AG20443 (cell line): ENCODE measurements at places on chromosomes 2 and 18.

GRCh38 chr2:67930156-67930555 is 132.6 kb downstream of the C1D start:
- no peak for DNase-seq

GRCh38 chr2:234025466-234025865 is 25.0 kb upstream of the SPP2 start:
- peak; percentile 35 for DNase-seq

DNA sequence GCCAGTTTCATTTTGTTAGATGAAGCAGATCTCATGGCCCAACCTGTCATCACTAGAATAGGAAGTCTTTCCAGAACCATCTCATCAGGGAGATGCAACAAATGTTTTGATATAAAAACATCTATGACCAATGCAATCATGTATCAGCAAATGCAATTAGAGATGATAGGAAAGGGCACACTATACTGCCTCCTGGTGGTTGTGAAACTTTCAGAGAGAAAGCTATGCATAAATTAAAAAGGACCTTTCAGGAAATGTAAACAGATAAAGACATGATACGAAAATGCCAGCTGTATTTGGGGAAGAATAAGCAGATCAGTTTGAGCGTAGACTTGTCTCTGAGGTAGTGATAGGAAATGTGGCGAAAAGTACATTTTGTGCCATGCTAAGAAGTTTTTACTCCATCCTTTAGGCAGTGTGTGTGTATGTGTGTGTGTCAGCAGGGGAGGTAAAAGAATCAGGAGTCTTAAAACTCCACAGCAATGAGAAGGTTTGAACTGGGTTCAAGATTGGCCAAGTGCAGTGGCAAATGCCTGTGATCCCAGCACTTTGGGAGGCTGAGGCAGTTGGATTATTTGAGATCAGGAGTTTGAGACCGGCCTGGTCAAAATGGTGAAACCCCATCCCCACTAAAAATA is 479.3 kb downstream of the CPS1 start:
- DNase-seq = peak; percentile 8

GRCh38 chr18:58640891-58641610 is 12.2 kb upstream of the ALPK2 start:
- DNase-seq = no peak

- no peak for DNase-seq
These were observed 71.9 kb downstream of the ALPK2 start for GRCh38 chr18:58557008-58557435.

GRCh38 chr18:25423267-25423666 is 71.3 kb upstream of the ZNF521 start:
- no peak for DNase-seq

GRCh38 chr2:196486146-196486545 is 153.4 kb upstream of the CCDC150 start:
- peak; percentile 38 for DNase-seq

DNA sequence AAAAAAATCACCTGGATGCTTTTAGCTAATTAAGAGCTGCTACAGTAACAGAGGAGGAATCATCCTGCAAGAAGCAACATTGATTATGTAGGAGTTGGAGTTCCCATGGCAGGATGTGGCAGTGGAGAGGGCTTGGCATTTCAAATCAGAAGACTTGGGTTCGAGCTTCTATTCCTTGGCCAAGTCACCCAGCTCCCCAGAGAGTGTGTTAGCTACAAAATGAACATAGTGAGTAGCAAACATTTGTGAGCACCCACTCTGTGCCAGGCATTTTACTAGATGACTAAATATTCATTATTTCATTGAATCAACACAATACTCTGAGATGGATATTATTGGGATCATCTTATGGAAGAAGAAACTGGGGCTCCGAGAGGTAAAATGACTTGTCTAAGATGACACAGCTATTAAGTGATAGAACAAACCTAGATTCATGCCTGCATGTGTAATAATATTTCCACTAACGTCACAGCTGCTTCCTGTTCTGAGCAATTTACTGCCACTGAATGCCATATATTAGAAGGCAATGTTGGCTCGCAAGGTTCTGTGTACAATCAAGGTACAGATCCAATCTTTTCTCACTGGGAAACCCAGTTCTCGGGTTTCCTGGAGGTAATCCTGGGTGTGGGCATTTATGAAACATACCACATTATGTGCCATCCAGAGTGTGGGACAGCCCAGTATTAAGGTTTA is 18.0 kb downstream of the NTSR2 start:
- DNase-seq = no peak

- no peak for DNase-seq
These were observed 303.0 kb downstream of the CYRIA start for GRCh38 chr2:16362611-16363010.

DNA sequence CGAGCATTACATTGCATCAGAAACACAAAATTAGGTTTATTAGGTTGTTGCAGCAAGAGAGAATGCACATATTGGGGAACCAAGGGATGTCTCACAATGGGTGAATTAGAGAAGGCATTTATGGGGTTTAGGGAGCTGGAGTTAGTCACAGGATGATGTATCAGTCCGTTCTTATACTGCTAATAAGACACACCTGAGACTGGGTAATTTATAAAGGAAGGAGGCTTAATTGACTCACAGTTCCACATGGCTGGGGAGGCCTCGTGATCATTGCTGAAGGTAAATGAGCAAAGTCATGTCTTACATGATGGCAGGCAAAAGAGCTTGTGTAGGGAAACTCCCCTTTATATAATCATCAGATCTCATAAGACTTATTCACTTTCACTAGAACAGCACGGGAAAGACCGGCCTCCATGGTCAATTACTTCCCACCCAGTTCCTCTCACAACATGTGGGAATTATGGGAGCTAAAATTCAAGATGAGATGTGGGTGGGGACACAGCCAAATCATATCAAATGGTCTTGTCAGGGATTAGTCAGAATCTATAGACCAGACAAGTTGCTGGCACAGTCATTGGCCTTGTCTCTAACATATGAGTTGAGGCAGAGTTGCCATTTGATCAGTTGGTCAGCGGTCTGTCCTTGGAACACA is 61.9 kb upstream of the RBMS1 start:
- no peak for DNase-seq

DNA sequence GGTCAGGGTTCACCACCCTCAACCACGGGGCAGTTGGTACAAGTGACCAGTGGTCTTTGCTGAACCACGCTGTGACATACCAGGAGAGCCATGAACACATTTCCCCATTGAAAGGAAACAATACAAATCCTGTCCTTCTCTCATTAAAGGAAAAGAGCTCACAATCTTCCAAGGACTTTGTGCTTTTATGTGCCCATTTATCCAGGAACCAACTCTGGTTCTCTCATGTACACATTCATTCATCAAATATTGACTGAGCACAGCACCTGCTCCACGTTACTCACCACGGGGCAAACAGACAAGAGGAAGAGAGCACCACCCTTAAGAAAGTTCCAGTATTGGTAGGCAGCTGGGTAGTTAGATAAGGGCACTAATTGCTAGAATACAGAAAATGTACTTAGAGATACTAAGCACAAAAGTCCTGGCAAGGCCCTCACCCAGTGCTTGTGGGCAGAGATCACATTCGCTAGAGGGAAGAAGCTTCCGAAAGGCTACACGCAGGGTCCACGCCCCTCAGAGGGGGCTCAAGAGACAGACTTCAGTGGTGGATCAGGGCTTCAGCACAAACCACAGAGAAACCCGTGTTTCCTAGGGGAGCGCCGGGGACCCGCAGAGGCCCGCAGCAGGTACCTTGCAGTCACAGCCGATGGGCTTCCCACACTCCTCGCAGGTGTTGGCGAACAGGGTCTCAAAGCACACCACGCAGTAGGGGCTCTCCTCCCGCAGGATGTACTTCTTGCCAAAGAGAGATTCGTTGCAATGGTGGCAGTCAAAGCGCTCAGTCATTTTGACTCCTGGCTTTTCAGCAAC is 12.9 kb downstream of the FHL2 start:
- no peak for DNase-seq

- DNase-seq = peak; percentile 83
These were observed 279.8 kb downstream of the TNS1 start for GRCh38 chr2:217722883-217723472.

GRCh38 chr18:6482198-6482977 is 67.7 kb upstream of the L3MBTL4 start:
- DNase-seq = peak; percentile 87

- peak; percentile 40 for DNase-seq
These were observed 24.6 kb downstream of the INSIG2 start for GRCh38 chr2:118112771-118113334.

DNA sequence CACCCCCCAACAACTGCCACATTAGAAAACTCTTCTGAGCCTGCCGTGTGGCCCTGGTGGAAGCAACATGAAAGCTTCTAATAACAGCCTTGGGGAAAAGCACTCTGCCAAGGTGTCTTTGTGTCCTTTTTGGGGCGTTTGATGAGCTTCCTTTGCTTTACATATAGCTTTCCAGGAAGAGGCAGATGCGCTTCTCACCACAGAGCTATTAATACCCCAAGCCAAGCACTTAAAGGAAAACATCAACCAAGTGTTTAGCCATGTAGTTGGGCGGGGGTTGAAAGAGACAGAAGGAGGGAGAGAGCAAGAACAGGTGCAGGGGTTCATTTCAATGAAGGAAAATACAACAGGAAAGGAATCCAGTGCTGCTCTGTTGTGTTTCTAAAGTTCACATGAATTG is 176.1 kb downstream of the VAPA start:
- DNase-seq = no peak

DNA sequence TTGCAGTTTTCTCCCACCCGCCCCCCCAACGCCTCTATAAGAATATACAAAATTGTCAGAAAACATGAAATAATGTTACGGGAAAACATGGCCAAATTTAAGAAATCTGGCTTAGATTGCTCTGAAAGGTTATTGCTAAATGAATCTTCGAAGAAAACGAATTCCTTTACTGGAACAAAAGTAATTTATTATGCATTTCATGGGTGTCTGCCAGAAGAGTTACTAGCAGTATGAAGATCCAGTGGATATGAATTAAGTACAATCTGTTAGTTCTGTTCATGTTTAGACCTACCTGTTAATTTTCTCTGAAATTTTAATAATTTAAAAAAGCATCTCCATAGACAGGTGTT is 21.9 kb downstream of the GATA6 start:
- DNase-seq = no peak

- DNase-seq = no peak
These were observed 432.7 kb downstream of the IRS1 start for GRCh38 chr2:226366920-226367319.

- peak; percentile 87 for DNase-seq
These were observed 118.8 kb downstream of the MEP1B start for GRCh38 chr18:32308493-32309120.

- peak; percentile 37 for DNase-seq
These were observed 23.8 kb downstream of the ANKAR start for GRCh38 chr2:189698020-189698887.

DNA sequence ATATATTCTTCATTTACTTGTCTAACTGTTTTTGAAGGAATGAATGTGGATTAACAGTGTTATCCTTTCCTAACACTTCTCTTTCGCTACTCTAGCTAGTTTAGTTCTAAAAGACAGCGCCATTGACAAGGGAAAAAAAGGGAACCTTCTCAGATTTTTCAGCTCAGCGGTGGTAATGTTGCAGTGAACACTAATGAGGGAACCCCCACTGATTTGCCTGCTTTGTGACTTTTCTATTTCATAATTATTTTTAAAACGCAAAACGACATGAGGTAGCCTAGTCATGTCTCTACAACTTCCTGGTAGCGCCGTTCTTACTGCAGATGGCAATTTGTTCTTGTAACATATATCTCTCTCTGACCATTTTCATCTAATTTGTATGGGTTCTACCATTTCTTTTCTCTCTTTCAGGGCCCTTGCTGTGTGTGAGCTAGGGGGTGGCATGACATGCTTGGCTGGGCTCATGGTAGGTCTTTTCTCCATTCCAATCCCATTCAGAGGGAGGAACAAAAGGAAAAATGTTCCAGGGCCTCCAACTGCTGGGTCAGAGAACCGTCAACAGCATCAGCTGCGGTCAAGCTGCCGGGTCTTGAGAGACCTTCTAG is 235.5 kb upstream of the SIX3 start:
- DNase-seq = no peak

- DNase-seq = no peak
These were observed 268.2 kb downstream of the RPIA start for GRCh38 chr2:88959480-88960204.

GRCh38 chr2:96839293-96839874 is 4.4 kb downstream of the ANKRD23 start:
- DNase-seq = no peak

DNA sequence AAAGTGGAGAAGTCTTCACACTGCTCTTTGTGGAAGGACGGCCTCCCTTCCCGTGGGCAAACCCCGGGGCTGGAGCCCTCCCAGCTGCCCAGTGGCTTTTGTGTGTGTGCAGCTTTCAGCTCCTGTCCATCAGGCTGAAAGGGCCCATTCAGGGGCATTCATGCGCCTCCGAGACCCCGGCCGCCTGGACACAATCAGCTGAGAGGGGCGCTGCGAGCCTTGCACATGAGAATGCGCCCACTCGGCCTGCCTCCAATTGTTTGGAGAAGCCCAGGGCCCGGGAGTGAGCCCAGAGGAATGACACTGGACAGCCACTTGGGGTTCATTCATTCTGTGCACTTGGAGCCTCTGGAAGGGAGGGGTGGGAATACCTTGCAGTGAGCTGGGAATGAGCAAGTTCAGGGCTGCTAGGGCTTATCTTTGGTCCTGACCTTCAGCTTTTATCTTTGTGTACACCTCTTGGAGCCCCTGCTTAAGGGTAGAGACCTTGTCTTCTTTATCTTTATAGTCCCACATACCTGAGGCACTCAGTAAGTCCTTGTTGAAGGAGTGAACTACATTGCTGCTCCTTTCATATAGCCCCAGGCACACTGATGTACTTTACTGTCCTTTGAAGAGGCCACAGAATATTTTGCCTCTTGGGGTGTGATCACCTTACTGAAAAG is 56.5 kb downstream of the TCF7L1 start:
- no peak for DNase-seq

- no peak for DNase-seq
These were observed 128.0 kb upstream of the SETBP1 start for GRCh38 chr18:44552706-44553105.

DNA sequence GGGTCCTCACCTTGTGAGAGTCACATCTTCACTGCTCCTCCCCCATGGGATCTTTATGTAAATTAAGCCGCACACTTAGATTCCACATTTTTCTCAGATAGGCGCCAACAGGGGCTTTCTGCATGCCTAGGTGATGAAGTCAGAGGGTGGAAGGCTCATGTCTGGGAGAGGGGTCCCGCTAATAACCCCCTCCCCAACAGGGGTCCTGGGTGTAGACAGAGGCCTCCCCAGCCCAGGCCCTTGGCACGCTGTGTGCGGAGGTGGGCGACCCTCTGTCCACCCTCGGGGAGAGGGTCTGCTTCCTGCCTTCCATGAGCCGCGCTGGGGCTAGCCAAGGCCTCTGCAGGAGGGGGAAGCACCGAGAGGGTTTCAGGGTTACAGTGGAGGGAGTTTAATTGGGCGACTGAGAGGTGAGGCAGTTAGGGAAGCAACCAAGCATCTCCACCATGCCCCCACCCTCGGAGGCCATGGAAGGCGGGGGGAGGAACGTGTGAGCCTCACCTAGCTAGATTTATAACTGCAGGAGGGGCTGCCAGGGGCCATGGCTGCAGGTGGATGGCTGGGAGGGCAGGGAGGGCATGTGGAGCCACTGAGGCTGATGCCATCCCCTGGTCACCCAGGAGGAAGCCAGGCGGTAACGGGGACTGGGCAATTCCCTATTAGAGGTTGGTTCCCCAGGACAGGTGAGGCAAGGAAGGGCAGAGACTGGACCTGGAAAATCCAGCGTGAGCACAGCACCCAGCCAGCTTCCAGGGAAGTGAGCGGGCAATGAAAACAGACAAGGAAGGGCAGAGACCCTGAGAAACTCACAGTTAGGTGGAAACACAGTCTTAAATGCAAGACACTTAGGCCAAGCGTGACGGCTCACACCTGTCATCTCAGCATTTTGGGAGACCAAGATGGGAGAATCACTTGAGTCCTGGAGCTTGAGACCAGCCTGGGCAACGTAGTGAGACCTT is 7.7 kb upstream of the PXDN start:
- no peak for DNase-seq

- DNase-seq = no peak
These were observed 767.0 kb downstream of the SLC4A3 start for GRCh38 chr2:220394433-220394832.
